Esophagus muscularis mucosa (tissue), 4 donors: ENCODE measurements at places on chromosomes 2 and 18.

- no peak for DNase-seq
Observed at GRCh38 chr18:9741406-9741792, 33.3 kb downstream of the RAB31 start.

- no peak for DNase-seq
Observed at GRCh38 chr2:121036226-121036692, 248.7 kb downstream of the TFCP2L1 start.

- no peak for DNase-seq
Observed at GRCh38 chr2:46422717-46423394, 56.5 kb upstream of the TMEM247 start.

DNA sequence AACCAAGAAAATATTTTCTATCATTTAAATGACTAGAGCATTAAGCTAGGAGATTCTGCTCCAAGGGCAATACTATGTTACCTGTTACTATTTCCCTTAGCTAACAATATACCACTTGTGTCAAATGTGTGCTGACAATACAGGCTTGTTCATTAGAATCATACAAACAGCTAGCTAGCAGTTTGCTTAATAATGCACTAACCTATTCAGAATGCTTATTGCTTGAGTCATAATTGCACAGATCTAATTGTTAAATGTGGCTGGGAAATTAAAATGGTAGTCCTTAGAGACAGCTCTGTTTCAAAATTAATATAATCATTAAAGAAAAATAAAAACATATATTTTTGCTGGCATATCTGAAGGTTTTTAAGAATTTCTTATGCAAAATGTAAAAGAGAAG, 344.2 kb downstream of the ERBB4 start:
- DNase-seq: no peak

- DNase-seq: no peak
Observed at GRCh38 chr18:75250471-75250821, 39.8 kb downstream of the TSHZ1 start.

- no peak for DNase-seq
Observed at GRCh38 chr18:60809937-60810336, 437.4 kb upstream of the MC4R start.

DNA sequence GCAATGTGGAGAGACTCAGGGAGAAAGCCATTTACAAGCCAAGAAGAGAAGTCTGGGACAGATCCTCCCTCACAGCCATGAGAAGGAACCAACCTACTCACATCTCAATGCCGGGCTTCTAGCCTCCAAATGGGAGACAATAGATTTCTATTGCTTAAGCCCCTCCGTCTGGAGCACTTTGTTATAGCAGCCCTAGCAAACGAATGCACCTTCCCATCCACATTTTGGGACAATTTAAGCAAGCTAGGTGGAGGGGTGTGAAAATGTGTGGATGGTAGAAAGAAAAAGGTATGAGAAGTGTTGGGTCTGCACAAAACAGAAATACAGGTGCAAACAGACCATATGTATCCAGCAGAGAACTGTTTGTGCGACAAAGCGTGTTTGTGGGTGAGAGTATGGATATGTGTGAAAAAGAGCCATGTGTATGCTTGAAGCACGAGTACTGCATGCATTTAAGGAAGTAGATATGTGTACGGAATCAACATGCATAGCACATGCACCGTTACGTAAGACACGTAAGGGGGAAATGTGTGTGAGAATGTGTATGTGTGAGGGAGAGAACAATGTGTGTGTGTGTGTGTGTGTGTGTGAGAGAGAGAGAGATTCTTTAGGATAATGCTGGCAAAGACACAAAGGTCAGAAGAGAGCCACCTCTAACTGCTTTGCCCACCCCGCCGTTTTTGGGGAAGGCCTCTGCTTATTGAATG, 13.1 kb upstream of the E2F6 start:
- no peak for DNase-seq

DNA sequence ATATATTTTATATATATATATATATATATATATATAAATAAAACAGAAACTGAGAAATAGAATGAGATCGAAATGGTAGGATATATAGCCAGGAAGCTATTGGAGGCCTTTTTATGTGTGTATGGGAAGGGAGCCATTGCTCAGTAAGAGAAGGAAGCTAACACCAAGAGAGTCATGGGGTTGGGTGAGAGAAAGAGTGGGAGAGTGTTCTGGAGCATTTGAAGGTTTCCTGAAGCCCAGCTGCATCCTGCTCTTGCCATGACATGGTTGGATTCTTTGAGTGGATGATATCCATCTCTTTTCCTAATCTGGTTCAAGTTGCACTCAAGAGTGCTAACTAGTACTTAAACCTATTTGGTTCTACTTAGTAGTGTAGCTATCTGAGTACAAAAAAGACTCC, 282.3 kb downstream of the DYSF start:
- no peak for DNase-seq

DNA sequence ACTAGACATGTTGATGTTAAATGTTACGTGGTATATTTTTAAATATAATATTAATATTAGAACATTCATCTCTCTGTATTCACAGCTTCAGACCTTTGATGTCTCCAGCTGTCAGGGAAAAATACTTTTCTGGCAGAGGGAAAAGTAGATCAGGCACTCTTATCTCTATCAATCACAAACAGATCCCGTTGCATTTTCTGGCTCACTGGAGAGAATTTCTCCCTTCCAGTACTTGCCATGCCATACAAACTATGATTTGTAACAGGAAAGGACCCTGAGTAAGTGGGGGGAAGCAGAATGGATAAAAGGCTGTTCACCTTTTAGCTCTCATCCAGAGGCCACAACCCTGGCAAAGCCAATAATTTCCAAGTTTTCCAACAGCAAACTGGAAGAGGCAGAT, 158.0 kb downstream of the TCF4 start:
- DNase-seq: no peak
